ENCODE measurements at places on chromosomes 6 and 20.

- peak; percentile 91 for DNase-seq
These were observed 8.4 kb upstream of the ABHD12 start for GRCh38 chr20:25399037-25399430.

DNA sequence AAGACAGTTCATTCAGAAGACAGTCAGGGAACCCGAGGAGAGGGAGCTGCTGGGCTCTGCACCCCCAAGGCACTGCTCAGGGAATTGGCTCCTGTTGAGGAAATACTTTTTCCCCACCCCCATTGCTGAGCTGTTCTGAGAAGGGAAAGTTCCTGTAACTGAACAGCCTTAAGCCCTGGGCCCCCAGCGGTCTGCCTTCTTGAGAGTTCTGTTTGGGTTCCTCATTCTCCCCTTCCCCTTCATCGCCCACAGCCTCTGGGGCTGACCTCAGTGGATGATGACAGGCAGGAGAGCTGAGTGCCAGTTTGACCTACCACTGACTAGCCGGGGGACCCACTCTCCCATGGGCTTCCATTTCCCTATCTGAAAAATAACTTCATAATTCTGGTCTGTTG lies 10.7 kb downstream of the HCK start:
- no peak for DNase-seq

GRCh38 chr20:48603116-48603818 lies 224.5 kb downstream of the PREX1 start:
- DNase-seq, result no peak

- no peak for DNase-seq
These were observed 1.5 kb downstream of the RAMACL start for GRCh38 chr6:166584853-166585429.

DNA sequence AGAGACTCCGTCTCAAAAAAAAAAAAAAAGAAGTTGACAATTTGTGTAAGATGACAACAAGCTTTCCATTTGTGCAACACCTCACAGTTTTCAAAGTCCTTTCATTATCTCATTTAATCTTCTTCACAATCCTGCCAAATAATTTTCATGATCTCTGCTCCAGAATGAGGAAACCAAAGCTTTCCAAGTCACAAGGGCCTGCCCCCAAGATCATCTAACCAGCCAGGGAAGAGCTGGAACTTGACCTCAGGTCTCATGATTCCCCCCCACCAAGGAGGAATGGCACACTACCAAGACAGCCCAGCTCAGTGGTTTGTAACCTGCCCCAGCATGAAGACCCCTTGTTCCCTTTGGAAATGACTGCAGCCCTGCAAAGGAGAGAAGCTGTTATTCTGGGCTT lies 74.0 kb upstream of the PIM1 start:
- DNase-seq, result no peak

DNA sequence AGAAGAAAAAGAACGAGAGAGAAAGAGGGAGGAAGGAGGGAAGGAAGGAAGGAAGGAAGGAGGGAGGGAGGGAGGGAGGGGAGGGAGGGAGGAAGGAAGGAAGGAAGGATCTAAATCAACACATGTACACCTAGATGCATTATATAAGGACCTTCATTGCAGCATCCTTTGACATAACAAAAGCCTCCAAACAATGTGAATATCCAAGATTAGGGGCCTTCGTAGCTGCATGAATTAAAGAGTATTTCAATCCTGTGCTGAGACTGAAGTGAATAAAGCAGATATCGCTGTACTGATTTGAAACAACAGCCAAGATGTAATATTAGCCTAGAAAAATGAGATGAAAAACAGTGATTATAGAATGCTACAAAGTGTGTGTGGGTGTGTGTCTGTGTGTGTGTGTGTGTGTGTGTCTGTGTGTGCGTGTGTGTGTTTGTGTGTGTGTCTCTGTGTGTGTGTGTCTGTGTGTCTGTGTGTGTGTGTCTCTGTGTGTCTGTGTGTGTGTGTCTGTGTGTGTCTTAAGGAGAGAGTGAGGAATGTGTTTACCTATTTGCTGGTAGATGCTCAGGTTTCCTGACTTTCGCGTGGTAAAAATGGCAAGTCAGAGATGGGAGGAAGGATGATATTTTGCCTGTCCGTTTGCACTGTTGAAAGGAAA lies 129.0 kb upstream of the PTPN1 start:
- DNase-seq, result no peak

DNA sequence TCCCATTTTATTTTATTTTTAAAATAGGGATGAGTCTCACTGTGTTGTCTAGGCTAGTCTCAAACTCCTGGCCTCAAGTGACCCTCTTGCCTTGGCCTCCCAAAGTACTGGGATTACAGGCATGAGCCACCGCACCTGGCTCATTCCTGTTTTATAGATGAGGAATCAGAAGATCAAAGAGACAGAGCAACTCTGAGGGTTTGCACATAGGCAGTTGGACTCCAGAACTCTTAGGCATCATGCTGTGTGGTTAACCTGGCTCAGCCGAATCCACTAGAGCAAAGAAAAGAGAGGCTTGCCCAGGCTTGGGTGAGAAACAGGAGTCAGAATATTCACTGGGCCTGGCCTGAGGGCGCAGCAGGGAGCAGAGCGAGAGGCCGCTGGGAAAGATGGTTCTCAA lies 9.4 kb downstream of the MYH7B start:
- DNase-seq, result no peak

DNA sequence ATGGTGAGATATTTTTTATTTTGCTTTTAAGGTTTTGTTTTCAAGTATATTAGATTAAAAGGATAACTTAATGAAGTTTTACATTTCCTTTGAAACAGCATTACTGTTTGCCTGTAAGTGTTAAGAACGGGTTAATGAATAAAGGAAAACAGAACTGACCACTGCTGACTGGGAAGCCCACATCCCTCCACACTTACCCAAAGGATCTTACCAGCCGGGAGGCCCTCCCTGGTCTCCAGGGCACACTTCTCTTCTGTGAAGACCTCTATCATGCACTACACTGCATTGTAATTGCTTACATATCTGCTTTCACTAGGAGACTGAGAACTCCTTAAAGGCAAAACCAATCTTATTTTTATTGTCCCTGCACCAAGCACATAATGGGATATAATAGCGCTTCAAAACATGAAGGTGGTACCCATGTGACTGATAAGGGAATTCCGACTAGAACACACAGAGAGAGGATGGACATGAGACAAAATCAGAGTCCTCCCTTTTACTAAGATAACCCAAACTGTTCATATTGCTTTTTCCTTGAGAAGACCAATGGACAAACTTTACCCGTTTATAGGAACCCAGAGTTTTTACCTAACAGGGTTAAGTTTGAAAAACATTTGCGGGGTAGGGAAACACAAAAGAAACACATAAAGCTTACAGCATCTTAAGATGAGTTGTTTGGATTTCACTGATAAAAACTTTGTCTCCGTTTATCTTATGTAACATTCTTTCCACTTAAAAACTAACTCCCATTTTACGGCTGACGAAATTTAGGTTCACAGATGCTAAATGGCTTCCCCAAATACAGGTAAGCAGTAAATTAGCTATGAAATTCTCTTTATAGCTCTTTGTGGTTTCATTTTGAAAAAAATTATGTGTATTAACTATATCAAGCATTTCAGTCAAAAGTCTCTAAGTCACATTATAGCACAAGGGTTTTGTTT lies 8.7 kb downstream of the EZR start:
- no peak for DNase-seq

DNA sequence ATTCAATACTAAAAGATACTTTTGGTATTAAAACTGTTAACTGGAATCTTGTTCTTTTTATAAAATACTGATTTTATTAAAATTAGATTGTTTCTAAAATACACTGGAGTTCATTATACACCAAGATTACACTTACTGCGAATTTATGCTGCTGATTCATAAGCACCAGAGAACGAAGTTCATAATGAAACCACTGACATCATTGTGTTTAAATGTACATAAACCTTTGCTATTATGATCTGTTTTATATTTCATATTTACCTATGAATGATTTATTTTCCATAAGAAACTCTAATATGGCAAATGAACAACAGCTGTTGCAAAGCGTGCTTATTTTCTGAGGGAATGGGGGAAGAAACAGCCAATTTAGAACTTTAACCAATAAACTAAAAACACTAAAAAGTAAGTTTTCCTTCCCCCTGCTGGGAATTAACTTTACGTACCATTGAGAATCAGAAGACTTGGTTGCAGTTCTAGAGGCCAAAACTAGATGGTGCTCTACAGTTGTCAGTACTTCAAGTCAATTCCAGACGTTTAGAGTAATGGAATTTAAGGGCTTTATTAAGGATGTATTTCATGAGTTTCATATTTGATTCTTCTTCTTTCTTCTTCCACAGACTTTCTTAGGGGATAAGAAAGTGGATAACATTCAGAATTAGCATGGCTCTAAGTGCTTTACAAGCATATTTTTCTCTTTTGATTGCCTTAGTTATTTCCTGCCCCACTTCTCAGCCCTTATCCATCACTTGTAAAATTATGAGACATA lies 30.8 kb upstream of the COL19A1 start:
- peak; percentile 81 for DNase-seq

DNA sequence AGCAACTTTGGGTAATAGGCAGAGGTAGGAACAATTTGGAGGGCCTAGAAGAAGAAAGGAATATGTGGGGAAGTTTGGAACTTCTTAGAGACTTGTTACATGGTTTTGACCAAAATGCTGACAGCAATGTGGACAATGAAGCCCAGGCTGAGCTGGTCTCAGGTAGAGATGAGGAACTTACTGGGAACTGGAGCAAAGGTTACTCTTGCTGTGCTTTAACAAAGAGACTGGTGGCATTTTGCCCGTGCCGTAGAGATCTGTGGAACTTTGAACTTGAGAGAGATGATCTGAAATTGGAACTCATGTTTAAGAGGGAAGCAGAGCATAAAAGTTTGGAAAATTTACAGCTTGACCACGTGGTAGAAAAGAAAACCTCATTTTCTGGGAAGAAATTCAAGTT lies 28.3 kb upstream of the TMEM200A start:
- DNase-seq, result no peak

- DNase-seq, result no peak
These were observed 75.3 kb upstream of the ZNF133 start for GRCh38 chr20:18213002-18213401.

GRCh38 chr6:160919723-160920440 lies 71.7 kb upstream of the MAP3K4 start:
- peak; percentile 29 for DNase-seq

DNA sequence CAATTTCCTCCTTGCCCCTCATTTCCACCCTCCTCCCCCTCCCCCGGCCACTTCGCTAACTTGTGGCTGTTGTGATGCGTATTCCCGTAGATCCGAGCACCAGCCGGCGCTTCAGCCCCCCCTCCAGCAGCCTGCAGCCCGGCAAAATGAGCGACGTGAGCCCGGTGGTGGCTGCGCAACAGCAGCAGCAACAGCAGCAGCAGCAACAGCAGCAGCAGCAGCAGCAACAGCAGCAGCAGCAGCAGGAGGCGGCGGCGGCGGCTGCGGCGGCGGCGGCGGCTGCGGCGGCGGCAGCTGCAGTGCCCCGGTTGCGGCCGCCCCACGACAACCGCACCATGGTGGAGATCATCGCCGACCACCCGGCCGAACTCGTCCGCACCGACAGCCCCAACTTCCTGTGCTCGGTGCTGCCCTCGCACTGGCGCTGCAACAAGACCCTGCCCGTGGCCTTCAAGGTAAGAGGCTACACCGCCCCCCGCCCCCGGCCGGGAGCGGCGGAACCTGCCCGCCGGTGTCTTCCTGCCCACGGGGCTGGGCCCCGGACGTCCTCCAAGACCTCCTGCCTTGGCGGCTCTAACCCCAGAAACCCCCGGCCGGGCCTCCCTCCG lies 44.9 kb upstream of the SUPT3H start:
- DNase-seq, result peak; percentile 64

GRCh38 chr6:122069932-122070331 lies 329.5 kb upstream of the HSF2 start:
- DNase-seq, result no peak

- no peak for DNase-seq
These were observed 60.1 kb downstream of the GFRA4 start for GRCh38 chr20:3603108-3603507.

DNA sequence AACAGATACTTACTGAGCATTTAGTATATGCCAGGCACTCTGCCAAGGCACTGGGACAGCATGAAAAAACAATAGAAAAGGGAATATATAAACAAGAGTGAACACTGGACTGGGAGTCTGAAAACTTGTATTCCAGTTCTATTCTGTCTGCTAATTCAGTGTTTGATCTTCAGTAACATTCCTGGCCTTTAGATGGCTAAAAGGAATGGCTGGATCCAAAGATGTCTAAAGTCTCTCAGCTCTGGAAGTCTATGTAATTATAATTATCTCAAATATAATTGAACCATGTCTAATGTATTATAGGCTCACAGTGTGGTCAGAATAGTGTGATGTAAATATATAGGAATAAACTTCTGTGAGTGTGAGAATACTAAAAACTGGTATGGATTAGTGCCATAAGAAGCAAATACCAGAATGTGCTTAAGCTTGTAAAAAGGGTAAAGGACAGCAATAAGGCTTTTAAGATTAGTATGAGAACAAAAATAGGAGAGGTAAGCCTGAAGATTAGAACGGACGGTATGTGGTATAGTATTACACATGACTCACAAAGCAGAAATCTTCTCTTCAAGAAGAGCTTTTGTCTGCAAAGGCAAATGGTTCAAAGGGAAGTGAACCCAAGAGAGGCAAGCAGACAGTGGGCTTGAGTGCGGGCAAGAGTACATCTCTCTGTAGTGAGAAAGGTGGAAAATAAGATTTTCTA lies 68.5 kb downstream of the TMEM200A start:
- peak; percentile 3 for DNase-seq

DNA sequence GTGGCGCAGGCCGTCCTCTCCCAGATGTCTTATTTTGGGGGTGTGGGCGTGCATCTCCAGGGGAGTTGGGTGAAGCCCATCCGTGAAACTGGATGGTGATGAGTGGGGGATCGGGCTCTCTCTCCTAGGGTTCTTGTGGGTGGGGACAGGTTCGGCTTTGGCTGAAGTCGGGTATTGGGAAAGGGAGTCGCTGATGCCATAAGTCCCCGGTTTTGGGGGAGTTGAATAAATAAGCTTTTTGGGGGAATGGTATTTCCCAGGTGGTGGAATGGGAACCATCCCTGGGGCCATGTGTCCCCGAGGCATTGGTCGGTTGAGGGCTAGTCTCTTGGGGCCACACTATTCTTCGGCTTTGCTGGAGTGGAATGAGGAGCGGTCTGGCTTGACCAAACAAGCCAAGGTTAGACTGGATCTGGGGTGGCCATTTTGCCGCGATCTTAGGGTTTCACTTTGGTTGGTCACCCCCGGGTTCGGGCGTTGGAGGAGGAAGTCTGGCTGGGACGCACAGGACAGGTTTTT lies 481 bp downstream of the ZNF133 start:
- peak; percentile 69 for DNase-seq

DNA sequence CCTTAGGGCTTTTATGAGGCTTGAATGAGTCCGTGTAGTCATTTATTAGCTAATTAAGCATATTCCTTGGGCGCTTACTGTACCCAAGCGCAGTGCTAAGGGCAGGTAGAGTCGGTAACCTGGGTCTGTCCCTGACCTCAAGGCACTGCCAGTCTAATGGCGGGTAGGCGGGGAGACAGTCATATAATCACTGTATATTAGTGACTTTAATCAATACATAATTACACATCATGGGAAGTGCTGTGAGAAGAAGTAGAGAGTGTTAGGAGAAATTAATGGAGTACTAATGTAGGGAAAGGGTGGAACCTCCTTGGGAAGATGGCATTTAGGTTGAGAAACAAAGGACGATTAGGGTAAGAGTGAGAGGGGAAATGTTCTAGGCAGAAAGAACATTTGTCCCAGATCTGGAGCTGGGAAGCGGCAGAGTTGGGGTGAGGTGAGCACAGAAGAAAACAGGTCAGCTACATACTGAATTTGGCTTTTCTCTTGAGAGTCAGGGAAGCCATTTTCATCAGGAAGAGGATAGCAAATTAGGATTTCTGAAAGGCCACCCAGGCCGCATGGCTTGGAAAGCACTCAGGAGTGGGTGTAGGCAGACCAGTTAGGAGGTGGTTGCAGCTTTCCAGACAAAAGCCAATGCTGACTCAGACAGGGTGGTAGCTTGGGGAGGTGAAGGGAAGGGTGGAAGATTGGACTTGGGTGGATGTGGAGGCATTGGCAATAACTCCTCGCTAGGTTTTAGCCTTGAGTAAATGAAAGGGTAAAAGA lies 954 bp upstream of the BLCAP start:
- peak; percentile 35 for DNase-seq

Data from RKO (cell line).